ENCODE measurements at places on chromosomes 13 and 19.
A peak's percentile ranks its signal among the peaks of the same experiment; 100 is the strongest.

- no peak for DNase-seq
These were observed 531.7 kb downstream of the SLITRK1 start for GRCh38 chr13:83350569-83350968.

- DNase-seq, result peak; percentile 51
These were observed 3.7 kb upstream of the SIN3B start for GRCh38 chr19:16825312-16826052.

DNA sequence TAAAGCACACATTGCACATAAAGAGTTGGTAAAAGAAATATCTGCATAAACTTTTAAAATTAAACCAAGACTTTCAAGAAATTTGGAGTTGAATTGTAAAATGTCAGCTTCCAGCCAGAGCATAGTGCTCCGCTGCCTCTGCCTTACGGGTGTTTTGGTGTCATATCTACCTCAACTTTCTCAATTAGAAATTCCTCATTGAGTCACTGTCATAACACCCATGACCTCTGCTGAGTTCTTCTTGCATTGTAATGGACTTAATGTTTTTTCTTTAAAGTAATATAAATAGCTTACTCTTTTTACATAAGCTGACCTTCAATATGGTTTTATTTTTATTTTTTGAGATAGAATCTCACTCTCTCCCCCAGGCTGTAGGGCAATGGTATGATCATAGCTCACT is 551.0 kb upstream of the NBEA start:
- no peak for DNase-seq

GRCh38 chr19:21912654-21913053 is 76.7 kb upstream of the ZNF43 start:
- no peak for DNase-seq

GRCh38 chr19:41097302-41097701 is 9.1 kb downstream of the CYP2A13 start:
- no peak for DNase-seq

GRCh38 chr13:107275945-107276614 is 708.1 kb upstream of the ARGLU1 start:
- no peak for DNase-seq

GRCh38 chr19:1624458-1624857 is 19.2 kb upstream of the UQCR11 start:
- no peak for DNase-seq

GRCh38 chr19:39405958-39406655 is 540 bp upstream of the ZFP36 start:
- no peak for DNase-seq

DNA sequence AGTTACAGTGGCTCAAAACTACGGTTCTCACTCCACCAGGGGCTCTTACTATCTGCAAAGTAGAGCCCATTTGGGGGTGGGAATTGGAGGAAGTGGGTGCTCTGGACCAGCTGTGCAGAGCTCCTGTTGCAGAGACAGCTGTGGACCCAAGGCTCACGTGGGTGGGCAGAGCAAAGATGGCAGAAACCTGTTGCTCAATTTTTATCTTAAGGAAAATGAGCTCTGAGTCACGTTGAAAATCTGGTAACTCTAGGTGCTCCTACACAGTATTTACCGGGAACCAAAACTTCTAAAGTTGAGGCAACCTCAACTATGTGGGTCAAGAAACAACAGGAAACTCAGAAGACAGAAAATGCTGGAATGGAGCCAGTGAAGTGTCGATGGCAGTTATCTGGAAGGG is 30.2 kb upstream of the SLC15A1 start:
- no peak for DNase-seq

DNA sequence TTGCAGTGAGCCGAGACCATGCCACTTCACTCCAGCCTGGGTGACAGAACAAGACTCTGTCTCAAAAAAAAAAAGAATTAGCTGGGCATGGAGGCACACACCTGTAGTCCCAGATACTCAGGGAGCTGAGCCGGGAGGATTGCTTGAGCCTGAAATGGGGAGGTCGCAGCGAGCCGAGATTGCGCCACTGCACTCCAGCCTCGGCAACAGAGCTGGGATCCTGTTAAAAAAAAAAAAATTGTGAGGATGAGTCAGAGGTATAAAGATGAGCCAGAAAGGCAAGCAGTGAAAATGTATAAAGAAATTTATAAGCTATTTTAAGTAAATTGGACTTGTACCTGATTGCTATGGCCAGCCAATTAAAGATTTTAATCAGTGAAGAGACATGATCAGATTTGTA is 21.1 kb downstream of the KBTBD6 start:
- no peak for DNase-seq

DNA sequence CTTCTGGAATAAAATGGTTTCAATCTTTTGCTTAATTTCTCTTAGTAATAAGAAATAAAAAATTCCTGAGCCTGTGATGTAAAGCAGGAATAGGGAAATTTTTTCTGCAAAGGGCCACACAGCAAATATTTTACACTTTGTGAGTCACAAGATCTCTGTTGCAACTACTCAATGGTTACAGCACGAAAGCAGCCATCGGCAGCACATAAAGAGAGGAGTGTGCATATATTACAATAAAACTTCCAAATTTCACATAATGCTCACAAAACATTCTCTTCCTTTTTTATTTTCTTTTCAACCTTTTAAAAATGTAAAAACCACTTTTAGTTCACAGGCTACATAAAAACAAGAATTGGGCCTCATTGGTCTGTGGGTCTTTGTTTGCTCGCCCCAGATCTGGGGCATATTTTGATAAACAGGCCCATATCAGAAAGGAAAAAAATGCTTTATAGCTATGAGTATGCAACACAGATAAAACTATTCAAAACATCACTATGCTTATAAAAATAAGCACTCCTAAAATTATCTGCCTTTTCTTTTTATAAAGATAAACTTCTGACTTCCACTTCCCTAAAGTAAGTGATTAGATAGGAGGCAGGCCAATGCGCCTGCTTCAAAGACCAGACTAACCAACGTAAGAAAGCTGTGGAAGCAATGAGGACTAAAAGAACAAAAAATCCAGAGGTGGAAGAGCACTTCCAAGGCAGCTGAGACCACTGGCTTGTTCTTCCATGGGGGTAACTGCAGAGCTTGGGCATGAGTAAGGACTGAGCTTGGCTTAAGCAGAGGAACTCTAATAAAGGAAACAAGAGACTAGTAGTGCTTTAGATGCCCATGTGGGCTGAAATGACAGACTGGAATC is 26.5 kb downstream of the MYCBP2 start:
- peak; percentile 39 for DNase-seq

- DNase-seq, result no peak
These were observed 43.3 kb upstream of the USE1 start for GRCh38 chr19:17171874-17172273.

DNA sequence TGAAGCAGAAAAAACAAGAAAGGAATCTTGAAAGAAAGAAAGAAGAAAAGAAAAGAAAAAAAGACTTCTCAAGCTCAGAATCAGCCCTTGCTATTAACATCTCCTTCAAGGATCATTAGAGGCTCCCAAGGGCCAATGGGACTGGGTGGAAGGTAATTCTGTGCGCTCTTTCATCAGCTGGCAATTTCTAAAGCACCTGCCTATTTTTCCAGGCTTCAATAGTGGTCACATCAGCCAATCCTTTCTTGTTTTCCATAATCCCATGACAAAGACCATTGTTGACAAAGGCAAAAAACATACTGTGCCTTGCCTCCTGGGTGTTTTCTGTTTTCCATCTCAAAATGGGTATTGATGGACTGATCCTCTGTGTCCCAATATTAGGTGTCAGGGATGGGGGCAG is 88.2 kb upstream of the TSC22D1 start:
- DNase-seq, result no peak

DNA sequence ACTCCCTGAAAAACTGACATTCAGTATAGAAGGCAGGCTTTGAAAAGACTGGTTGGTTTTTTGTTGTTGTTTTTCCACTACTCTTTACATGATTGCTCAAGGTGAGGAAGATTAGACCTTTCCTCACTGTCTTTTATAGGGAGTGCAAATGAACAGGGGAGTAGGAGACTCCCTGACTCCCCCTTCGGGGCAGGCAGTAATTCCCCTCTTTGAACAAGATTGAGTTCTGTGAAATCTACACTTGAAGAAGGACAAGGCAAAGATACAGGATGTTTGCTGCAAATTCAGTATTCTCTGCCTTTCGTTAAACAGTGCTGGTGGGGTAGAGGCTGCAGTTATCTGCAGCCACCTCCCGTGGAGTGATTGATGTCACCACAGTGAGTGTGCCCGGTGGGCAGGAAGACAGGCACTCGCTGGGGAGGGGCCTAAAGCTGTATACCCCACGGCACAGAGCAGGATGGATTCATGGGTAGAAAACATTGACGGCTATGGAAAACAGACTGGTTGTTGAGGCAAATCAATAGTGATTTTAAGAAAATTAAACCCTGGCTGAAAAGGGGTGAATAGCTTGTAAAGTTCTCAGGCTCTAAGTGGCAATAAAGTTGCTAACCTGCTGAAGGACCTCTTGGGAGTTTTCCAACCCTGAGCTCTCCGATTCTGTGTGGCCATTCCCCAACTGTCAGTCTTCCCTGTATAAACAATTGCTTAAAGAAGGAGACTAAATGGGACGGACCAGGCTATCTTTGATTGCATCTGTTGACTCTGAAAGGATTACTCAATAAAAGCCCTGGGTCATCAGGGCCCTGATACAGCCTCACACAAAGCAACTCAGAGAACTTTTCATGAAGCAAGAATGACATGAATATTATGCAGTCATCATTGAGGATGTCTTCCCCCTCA is 308.3 kb downstream of the TBC1D4 start:
- DNase-seq, result no peak

DNA sequence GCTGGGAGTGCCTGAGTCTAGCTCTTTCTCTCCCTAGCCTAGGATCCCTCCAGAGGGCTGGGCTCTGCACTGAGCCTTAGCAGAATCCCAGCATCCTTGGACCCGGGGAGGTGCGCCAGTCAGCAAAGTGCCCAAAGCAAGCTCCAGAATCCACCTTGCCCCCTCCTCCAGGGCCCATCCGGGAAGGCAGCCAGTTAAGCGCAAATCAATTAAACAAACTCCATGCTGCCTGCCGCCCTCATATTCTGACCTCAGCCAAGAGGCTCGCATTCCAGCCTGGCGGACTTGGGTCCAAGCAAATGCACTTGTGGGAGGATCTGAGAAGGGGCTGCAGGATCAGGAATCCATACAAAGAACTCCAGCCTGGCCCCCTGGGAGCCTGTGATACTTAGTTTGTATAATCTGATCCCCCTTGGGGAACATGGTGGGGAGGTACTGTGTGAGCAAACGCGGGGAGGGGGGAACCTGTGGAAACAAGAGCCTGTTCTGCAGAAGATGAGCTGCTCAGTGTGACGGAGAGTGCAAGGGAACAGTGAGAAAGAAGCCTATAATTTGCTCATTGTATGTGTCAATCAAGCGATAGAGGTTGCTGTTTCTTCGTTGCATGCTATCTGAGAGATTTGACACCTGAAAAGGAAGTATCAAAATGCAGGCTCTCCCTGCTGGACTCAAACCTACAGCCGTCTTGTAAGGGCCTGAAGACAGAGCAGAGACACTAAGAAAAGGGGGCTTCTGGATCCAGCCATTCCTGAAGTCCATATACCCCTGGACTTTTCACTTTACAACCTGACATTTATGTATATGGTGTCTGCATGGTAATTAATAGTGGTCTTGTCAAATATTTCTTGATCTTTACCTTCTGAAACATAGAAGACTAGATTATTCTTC is 29.4 kb downstream of the ZNRF4 start:
- peak; percentile 33 for DNase-seq

DNA sequence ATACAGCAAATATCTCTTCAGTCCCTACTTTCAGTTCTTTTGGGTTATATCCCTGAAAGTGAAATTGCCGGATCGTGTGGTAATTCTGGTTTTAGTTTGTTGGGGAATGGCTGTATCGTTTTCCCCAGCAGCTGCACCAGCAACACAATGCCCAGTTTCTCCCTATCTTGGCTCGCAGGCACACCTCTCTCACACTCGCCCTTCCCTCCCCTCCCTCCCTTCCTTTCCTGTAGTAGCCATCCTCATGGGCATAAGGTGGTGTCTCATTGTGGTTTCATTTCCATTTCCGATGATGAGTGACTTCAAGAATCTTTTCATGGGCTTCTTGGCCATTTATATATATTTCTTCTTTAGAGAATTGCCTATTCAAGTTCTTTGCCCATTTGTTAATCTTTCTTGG is 8.6 kb upstream of the GPR18 start:
- no peak for DNase-seq

GRCh38 chr19:1618157-1619093 is 13.2 kb upstream of the UQCR11 start:
- no peak for DNase-seq

DNA sequence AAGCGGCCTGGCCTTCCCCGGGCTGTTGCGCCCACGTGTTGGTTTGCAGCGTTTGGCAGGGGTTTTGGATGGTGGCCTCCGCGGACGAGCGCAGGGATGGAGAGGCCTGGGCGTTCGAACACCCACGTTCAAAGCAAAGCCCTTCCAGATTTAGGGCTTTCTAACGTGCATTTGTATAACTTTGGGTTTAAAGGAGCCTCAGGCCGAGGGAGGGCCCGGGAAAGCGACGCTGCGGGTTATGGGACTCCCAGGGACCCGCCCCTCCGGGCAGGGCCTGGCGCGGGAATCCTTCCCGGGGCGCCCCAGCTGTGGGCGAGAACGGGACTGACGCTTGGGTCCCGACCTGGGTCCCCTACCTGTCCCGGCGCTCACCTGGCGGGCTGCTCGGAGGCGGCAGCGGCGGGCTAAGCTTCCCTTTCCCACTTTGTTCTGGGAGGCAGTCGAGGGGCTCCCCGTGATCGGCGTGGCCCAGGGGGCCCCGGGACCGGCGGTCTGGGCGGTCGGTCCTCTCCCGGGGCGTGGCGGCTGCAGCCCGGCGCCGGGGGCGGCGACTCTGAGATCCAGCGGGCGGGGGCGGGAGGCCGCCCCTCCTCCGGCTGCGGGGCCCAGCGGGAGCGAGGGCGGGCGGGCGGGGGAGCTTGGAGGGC is at the start of gene FBXO17:
TSS of gene FBXO17 (minus strand) at position 529 of the 647 bp plus-strand sequence. CDS start 25,423 bp downstream, outside the sequence.
- DNase-seq, result no peak

GRCh38 chr13:33111414-33112110 is 95.3 kb downstream of the KL start:
- no peak for DNase-seq

DNA sequence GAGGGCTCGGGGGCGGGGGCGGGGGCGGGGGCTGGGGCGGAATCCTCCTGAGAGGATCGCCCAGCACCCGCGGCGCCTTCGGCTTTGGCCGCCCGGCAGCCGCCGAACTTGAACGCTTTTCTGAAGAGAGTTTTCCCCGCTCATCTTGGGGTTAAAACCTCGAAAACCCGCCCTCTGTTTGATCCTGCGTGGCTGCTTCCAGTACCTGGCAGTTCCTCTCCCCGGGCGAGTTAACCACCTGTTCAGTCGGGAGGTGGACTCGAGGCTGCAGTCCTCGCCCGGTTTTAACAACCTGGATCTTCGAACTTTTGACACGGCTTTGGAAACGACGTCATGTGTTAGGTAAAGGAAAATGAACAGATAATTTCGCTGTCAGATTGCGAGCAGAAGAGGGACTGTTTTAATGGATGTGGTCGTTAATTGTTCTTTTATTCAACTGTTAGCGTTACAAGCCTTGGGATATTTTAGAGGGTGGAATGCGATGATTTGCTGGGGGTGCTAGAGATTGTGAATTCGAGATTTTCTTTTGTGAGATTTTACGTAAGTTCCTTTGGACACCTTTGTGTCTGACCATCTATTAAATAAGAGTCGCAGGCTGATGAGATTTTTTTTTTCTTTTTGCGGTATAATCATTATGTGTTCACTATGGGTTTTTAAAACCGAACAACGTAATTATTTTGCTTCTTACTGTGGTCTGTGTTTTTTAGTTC is 1.0 kb downstream of the FNDC3A start:
- no peak for DNase-seq
